Glutamatergic neuron (in vitro differentiated cells): ENCODE measurements at places on chromosomes 12 and 14.

GRCh38 chr14:23877111-23877510 lies 76.5 kb upstream of the DHRS4 start:
- no peak for DNase-seq

DNA sequence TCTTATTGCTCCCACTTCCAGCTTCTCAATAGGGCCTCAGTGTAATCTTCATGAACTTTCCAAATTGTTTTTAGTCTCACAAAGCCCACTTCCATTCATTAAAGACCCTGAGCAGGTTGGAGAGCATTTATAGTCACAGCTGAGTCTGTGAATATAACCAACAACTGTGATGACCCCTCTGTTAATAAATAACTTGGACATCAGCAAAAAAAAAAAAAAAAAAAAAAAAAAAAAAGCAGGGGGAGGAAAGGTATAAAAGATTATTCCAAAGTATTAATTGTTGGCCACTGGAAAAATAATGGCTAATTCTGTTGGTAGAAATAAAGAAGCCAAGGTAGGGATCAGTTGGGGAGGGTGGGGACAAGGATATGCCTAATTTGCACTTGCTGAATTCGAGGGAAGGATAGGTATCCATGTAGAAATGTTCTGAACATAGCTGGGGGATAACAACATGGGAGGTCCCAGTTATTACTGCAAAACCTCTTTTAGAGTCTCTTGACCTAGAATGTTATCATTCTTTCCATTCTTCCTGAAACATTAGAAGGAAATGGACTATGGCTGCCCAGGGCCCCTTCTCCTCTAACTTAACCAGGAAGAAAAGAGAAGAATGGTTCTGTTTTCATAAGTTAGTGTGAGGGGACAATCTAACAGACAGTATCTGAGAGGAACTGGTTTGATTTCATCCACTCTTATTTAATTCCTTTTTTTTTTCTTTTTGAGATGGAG lies 56.5 kb downstream of the SAMD4A start:
- DNase-seq = no peak

- no peak for DNase-seq
Observed at GRCh38 chr14:22524115-22524783, 64.8 kb downstream of the DAD1 start.

DNA sequence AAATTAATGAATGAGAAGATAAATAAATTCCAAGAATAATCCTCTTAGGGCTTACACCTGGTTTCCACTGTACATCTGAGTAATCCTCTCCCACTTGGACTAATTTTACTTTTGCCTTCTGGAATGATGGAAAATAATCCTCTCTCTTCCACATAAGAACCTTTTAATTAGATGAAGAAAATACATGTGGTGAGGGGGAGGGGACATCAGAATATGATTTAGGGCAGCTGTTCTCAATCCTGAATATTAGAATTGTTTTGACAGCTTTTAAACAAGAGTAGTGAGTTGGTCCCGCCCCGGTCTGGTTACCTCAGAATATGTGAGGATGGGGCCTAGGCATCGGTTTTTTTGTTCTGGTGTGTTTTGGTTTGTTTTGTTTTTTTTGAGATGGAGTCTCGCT lies 51.5 kb downstream of the HECTD4 start:
- no peak for DNase-seq

GRCh38 chr12:94203181-94203546 lies 54.8 kb downstream of the PLXNC1 start:
- DNase-seq = no peak
